ENCODE measurements at places on chromosomes 7 and 10. TPM values are rescaled to one million over a fixed set of nuclear protein-coding genes. Genes with fewer than 3 reads are reported as not detected.

- peak; percentile 71 for DNase-seq
Observed at GRCh38 chr10:22340329-22341189, 4.7 kb upstream of the SPAG6 start.

DNA sequence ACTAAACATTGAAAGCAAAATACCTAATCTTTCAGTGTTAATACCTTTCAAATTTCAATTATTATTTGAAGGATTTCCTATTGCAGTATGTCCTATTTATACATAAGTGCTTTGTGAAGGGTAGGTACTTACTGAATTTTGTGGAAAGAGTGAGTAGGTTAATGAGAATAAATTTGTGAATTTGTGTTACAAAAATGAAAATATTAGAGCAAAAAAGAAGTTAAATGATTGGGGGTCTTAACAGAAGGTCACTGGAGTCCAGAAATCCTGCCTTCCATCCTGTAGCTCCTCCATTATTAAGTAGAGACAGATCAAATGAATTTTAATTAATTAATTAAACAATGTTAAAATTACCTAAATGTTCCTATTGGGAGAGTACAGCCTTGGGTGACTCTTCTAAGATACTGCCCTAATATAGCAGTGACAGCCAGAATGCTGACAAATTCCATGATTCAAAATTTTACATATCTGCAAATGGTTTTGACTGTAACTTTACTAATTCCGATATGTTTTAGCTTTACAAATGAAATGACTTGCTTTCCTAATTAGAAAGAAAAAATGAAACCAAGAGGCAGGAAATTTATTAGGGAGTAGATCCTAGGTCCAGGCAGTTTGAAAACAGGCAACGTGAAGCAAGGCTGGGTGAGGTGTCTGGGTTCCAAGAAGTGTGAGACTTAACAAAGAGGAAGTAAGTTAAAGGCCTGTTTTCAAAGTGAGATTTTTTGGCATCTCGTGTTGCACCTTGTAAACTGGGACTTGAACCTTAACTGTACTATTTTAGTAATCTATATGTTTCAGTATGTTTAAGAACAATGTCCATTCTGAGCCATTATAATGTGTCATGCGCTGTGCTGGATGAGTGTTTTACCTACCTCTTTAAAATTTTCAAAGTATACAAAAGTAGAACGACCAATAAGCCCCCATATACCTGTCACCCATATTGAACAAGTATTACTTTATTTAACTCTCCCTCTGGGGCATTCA is 1.5 kb downstream of the PIK3CG start:
- DNase-seq, result no peak

GRCh38 chr7:151114151-151115090 is 28.1 kb downstream of the AGAP3 start:
- peak; percentile 80 for DNase-seq

DNA sequence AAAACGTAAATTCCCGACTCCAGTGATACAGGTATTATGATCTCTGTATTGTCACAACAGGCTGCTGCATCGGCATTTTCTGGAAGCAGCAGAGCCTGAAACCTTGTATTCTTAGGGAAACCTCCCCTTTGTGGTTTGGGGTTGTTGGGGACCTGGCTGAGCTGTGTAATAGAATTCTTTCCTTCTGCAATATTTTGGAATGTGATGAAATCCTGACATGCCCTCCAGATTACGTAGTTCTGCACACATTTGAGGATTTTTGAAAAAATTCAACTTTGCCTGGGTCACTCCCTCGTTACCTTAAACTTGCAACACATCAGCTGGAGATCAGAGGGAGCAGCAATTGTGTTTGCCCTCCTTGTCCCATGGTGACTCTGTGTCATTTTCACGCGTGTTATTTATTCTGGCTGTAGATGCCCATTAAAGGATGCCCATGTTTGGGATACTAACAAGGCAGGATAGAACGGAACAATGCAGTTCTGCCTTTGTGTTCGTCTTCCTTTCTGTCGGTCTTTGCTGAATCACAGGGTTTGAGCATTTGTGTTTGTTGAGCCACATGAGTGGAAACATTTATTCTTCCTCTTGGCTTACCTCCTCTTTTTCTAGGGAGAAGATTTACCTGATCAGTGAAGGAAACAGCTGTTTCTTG is 181.7 kb downstream of the TCF7L2 start:
- DNase-seq, result peak; percentile 5

DNA sequence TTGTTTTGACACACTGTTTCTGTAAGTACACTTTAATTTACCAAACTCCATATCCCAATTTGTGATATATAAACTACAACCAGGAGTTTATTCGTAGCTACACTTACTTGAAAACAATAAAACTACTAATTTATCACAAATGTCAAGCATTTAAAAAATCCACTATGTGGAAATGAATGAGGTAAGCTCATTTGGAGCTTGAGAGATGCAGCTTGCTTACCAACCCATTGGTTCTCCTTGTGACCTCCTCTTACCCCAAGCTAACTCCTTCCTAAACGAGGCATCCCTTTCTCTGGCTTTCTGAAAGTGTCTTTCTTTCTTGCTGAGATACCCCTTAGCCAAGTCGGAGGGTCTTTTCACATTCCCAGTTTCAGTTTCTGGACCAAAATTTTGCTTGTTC is 2.5 kb downstream of the OR6V1 start:
- DNase-seq, result no peak

DNA sequence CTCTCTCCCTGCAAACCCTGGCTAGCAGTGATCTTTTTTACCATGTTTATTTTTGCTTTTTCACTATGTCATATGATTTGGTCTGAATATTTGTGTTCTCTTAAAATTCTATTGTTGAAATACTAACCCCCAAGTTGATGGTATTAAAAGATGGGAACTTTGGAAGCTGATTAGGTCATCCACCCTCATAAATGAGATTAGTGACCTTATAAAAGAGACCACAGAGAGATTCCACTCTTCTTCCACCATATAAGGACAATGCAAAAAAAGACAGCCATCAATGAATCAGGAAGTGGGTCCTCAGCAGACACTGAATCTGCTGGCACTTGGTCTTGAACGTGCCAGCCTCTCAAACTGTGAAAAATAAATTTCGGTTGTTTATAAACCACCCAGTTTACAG is 112.8 kb upstream of the KCND2 start:
- no peak for DNase-seq

DNA sequence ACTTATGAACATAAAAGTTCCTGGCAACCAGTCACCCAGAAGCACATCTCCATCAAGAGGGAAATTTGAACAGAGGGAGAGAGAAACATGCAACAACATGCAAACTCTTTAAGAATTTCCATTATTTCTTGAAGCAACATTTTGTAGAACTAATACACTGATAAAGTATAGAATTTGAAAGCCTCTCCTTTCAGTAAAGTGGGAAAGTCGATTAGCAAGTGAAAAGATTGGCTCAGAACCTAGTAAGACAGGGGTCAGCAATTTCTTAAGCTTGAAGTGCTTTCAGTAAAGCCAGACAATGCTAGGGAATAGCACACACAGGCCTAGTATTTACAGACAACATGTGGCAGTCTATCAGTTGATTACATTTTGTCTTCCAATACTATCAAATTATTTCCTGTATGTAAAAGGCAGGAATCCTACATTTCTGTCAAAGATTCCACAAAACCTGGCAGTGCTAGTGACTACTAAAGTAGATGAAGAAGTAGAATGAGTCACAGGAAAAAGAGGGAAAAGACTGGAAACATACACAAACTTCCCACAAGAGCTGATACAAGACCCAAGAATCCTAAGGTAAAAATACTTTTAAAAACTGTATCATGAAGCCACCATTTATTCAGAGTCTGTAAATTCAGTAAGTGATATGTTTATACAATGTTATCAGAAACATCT is 25.2 kb downstream of the DNAJC1 start:
- peak; percentile 20 for DNase-seq

The ARHGEF5 gene
- 39.4 TPM for polyA plus RNA-seq
